Activated CD8-positive, alpha-beta memory T cell treated with anti-CD3 and anti-CD28 coated beads, Interleukin-2, amount 50 U/mL, for 48 hours (primary cell): ENCODE measurements at places on chromosomes 4 and X.

GRCh38 chrX:153628129-153628528, 18.9 kb upstream of the DUSP9 start:
- no peak for DNase-seq

DNA sequence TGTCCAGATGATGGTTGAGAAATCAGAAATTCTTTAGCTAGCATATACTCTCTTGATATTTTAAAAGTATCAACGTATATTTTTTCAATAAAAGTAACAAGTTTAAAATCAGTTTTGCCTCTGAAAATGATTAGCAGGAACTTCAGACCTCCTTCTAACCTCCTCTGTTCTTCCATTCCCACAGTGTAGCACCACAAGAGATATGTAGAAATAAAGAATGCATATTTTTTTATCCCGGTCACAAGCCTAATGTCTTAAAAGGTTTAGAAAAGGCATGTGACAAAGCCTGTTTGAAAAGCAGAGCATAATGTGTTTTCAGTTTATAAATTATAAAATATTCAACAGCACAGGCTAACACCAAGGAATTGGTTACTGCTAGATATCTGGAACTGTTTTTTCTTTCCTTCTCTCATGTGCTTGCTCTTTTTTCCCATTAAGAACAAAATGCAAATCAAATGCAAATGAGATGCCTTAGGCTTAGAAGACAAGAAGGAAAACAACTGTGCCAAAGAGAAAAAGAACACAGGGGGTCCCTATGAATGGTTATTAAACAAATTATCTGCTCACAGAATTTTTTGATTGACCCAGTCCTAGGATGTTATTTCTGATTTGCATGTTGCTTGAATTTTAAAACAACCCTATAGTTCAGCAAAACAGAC, 351.7 kb upstream of the FAM241A start:
- DNase-seq = no peak

DNA sequence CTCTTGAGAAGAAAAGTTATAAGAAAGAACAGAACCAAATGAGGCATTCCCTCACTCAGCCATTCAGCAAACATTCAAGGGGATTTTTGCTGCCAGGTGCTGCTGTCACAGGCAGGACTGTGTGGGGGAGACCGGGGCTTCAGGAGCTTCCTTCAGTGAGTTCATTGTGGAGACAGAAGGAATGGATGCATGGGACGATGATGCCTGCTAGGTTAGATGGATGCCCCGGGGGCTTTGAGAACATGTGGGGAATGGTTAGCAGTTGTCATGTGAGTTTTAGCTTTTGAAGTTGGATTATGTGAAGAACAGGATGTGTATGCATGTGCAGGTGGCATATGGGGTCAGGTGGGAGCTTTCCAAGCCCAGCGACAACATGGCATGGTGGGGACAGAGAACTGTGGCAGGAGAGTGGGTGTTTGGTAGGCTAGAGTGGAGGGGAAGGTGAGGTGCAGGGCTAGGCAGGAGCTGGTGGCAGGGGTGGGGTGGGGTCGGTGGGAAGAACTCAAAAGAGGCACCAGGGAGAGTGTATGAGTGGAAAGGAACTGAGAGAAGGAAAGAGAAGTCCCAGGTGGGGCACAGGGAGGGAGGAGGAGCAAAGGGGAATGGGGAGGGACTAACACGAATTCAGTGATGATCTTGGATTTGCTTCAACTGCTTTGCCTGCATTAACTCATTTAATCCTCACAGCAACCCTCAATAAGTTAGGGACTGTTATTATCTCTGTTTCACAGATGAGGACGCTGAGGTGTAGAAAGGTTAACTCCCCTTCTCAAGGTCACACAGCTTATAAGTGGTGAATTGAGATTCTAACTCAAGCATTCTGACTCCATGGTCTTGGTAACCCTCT, 8.4 kb downstream of the DCUN1D4 start:
- DNase-seq = no peak

- DNase-seq = no peak
These were observed 61.5 kb upstream of the MAGEB2 start for GRCh38 chrX:30153881-30154260.

DNA sequence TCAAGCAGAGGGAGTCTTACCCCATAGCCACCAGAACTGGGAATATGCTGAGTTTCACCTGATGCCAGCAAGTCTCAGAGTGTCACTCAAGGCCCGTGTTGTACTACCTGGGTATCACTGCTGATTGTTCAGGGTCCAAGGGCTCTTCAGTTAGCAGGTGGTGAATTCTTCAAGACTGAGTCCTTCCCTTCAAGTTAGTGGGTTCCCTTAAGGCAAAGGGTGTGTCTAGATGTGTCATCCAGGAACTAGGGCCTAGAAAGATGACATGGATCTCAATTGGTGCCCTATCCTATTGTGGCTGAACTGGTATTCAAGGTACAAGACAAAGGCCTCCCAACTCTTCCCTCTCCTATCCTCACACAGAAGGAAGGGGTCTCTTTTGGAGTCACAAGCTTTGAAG, 159.9 kb upstream of the DIPK2B start:
- no peak for DNase-seq

DNA sequence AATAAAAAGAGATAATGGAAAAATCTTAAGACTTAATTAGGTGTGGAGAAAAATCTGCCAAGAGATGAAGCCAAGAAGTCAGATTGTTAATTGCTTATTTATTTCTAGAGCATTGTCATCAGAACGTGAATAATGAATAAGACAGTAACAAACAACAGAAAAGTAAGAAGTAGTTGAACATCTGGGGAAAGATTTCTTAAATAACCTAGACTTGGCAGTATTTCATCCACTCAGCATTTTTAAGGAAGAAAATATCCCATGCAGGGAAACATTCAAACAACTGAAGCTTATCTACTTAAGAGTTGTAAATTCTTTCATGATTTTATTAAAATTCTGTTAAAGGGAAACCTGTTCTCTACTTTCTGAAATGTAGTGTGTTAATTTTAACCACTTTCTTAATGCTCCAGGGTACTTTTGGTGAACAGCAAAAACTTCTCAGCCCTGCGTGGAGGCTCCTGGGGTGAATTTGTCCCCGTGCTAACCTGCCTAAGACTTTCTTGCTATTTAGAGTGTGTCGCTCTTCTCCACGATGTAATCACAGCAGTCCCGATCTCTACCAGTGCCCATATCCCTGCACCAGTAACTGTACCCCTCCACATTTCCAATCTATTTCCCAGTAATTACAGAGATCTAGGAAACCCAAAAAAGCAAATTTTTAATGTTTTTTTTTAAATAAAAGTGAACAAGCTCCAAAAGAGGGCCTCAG, 124.6 kb downstream of the CORIN start:
- no peak for DNase-seq

DNA sequence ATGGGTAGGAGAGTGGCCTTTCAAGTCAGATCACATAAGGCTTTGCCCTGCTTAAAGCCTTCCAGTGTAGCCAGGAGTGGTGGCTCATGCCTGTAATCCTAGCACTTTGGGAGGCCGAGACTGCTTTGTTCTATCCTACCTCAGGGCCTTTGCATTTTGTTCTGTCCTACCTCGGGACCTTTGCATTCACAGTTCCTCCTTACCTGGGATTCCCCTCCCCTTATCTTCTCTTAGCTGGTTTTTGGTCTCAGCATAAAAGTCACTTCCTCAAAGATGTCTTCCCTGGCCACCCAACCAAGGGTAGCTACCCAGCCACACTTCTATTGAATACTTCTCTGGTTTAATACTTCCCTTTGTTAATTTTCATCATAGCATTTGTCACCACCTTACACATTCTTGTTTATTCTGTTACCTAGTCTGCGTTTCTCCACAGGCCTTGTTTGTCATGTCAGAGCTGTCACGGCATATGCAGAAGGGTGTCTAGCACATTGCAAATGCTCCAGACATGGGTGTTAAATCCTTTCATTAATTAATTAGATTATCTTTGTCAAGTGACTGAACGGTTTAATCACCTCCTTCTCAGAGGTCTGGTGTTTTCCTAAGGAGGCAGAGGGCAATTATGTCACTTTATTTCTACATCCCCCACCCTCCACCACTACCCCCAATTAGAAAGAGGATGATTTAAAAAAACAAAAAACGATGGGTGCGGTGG, 11.3 kb upstream of the SETD7 start:
- DNase-seq = no peak

DNA sequence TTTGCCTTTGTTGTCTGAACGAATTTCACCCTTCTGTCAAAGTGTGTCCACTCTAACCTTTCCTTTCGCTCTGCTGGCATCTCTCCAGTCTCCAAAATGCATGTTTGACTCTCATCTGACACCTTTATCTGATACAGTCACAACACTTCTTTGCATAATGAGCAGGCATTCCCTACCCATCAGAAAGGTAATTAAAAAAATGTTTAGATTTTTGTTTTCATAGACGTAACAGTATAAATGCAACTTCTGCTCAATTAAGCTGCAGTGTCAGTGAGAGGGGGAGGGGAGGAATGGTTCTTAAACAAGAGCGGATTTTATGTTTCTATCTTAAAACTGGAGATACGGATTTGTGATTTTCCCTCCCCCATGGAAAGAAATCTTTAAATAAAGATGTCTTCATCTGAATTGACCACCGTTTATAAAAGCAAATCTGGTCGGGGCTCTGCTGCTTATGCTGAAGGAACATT, 70.2 kb downstream of the CXXC4 start:
- no peak for DNase-seq

- no peak for DNase-seq
These were observed 47.8 kb downstream of the CRLF2 start for GRCh38 chrX:1164322-1165288.

GRCh38 chr4:181613200-181613599, 630.0 kb upstream of the TENM3 start:
- DNase-seq = no peak
